ENCODE measurements at places on chromosomes 6 and 20.

DNA sequence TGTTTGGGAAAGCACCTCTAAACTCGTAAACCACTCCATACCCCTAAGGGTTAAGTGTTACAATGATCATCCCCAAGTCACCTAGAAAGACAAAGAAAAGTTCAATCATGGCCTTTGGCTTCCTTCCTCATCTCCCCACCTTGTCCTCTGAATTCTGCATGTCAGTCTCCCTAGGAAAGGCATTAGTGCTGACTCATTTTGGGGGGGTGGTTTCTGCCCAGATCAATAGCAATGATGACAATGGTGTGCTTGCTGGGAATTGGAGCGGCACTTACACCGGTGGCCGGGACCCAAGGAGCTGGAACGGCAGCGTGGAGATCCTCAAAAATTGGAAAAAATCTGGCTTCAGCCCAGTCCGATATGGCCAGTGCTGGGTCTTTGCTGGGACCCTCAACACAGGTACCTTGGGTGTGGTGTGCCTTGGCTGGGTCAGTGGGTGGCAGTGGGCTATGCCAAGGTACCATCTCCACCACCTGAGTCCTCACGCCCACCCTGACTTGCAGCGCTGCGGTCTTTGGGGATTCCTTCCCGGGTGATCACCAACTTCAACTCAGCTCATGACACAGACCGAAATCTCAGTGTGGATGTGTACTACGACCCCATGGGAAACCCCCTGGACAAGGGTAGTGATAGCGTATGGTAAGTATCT, 21.2 kb downstream of the TGM3 start:
- DNase-seq, result no peak

GRCh38 chr6:10695086-10695657, 400 bp downstream of the PAK1IP1 start:
- DNase-seq, result peak; percentile 25

DNA sequence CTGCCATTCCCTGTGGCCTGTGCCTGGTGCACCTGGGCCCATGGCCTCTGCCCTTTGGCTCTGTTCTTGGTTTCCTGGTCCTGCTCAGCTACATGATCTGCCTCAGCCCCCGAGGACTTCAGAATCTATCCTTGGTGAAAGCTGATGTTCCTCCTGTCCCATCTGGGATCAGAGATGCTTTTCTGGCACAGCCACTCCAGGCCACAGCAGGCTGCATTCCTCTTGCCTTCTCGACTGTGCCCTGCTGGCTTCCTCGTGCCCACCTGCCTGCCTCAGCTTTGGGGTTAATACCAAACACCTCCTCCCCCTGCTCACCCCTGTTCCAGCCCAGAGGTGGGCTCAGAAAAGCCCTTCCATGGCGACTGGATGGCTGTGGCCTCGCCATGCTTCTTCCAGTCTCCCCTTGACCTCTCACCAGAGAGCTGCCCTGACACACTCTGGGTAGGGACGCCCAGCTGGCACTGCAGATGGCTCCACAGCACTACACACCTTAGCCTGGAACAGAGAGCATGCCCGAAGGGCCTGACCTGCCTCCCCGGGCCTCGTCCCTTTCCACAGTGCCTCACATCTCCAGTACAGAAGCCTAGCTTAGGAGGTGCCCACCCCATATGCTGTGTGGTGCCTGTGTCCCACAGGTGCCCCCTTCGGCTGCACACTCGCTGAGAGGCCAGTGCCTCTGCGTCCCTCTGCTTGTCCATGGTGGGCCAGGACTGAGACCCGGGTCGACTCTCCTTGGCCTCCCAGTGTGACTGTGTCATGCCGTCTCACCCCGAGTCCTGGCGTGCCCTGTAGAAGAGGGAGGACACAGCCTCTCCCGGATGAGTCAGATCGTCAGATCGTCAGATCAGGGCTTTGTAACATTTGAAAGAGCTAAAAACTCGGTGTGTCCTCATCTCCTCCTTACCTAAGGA, 148.8 kb downstream of the DTNBP1 start:
- DNase-seq, result peak; percentile 64

DNA sequence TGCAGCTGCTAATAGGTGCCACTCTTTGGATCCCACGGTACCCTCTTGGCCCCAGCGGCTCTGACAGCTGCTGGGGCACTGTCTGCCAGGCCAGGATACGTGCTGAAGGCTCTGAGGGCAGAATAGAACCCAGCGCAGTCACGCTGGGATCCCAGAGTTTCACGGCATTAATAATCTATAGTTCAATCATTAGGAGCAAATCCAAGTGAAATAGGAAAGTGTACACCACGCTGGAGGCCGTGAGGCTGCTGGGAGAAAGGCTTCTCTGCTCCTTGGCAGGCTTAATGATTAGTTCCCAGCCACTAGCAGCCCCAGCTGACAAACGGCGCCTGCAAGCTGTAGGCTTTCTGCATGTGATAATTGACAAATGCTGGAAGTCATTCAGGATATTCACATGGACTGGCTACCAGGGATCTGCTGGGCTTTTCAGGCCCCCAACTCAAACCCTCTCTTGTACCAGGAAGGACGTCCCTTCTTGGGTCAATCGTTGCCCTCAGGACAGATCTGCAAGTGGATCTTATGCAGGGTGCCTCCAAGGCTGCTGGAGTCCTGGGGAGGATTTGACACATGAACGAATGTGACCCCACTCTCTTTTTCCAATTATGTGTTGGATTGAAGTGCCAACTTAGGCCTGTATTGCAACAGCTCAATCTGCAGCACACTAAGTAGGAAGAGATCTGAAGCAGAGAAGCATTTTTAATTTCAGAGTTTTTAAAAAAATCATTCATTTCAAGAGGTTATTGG, 50.1 kb upstream of the INSM1 start:
- no peak for DNase-seq
